NCI-H2107 (cell line): ENCODE measurements at places on chromosomes 1 and 21.

- no peak for DNase-seq
These were observed 4.1 kb upstream of the IRF2BP2 start for GRCh38 chr1:234614081-234614489.

DNA sequence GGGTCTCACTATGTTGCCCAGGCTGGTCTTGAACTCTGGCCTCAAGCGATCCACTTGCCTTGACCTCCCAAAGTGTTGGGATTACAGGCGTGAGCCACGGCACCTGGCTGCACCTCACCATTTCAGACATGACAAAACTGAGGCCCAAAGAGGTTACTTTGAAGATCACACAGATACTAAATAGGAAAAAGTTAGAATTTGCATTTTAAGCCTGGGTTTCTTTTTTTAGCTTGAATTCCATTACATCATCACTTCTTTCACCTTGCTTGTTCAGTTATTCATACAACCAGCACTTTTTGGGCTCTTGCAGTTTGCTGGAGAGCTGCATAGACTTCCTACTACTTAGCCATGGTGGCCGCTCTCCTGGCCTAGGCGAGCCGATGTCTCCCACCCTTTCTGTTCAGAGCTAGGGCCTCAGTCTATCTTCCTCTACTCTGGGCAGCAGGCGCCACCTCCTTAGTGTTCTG lies 16.3 kb upstream of the CD2 start:
- DNase-seq, result no peak

- no peak for DNase-seq
These were observed 8.6 kb upstream of the PIGV start for GRCh38 chr1:26779098-26779668.

DNA sequence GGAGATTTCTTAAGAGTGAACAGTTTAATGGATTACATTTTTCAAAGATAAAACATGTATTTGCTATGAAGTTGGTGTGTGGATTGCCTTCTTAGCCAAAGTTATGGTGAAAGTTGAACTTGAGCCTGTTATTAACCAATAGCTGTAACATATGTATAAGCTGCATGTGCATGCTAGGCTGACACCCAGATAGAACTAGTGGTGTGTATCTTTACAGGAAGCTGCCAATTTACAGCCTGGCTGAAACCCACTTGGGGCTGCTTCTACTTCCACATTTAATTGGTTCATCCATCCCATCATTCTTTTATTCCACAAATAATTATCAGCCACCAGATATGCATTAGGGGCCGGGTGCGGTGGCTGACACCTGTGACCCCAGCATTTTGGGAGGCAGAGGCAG lies 3.3 kb downstream of the PLA2G5 start:
- no peak for DNase-seq

GRCh38 chr1:59570524-59570923 lies 244.2 kb upstream of the HOOK1 start:
- peak; percentile 37 for DNase-seq

- DNase-seq, result no peak
These were observed 111.8 kb upstream of the ADAR start for GRCh38 chr1:154719586-154720327.

DNA sequence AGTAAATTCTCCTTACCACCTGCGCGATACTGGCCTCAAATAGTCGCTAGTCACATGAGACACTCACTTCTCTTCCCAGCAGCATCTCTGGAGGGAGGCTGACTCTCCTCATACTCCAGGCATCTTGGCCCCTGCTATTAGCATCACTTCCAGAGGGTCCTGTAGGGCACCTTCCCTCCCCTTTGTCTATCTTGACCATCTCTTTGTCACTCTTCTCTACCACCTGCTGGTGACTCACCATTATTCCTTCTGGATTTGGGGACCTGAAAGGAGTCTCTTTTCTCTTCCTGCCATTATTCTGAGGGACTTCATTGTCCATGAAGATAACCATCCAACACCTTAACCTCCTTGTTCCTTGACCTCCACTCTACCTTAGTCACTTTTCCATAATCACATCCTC lies 31.7 kb upstream of the GPR37L1 start:
- DNase-seq, result no peak

GRCh38 chr1:12662556-12662955 lies 18.7 kb downstream of the AADACL4 start:
- no peak for DNase-seq

- no peak for DNase-seq
These were observed 308.2 kb downstream of the DISC1 start for GRCh38 chr1:231934797-231935196.

DNA sequence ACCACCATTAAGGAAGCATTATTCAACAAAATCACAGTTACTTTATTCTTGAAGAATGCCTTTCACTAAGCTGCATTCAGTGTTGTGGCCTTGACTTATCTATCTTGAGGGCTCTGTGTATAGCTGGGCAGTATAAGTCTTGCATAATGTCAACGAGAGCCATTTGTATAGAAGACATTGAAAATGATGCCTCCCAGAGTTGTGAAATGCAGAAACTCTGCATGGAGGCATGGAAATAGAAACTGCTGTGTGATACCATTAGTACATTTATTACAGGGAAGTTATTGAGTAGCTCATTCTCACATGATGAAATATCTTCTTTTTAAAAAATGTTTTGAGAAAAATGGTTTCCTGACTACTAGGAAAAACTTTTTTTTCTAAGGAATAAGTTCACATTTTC lies 111.4 kb upstream of the SNX7 start:
- DNase-seq, result no peak

- no peak for DNase-seq
These were observed 5.9 kb downstream of the HCRTR1 start for GRCh38 chr1:31623365-31623764.

DNA sequence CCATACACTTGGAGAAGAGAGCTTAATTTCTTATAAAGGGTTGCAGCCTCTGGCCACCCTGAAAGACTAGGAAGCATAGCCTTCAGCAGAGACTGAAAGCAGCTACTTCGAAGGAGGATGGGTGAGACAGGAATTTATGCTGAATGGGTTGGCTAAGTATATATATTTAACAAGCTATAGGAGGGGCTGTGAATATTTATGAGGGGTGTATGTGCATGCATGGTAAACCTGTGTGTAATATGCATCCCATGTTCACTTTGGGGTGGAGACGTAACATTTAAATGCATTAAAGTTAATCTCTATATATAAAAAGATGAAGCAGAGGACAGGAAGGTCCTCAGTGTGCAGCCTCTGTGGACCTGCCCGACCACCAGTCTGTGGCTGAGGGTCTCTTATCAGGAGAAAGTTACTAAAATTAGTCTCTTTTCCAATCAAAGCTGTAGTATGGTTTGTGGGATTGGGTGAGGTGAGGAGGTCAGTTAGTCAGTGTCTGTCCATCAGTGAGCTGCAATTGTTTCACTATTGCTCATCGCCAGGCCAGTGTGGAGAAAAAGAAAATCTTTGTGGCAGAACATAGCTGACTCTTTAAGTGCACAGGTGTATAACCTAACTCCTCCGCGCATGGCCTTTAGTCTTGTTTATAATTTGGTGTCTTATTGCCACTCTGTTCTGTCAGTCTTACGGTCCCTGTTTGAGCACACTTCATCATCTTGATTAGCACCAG lies 35.4 kb upstream of the DSCAM start:
- DNase-seq, result no peak

GRCh38 chr1:2506007-2506860 lies 20.2 kb downstream of the PANK4 start:
- DNase-seq, result no peak

GRCh38 chr1:30258876-30259275 lies 464.5 kb downstream of the MATN1 start:
- no peak for DNase-seq

GRCh38 chr1:65477414-65478378 lies 57.2 kb downstream of the LEPR start:
- no peak for DNase-seq

DNA sequence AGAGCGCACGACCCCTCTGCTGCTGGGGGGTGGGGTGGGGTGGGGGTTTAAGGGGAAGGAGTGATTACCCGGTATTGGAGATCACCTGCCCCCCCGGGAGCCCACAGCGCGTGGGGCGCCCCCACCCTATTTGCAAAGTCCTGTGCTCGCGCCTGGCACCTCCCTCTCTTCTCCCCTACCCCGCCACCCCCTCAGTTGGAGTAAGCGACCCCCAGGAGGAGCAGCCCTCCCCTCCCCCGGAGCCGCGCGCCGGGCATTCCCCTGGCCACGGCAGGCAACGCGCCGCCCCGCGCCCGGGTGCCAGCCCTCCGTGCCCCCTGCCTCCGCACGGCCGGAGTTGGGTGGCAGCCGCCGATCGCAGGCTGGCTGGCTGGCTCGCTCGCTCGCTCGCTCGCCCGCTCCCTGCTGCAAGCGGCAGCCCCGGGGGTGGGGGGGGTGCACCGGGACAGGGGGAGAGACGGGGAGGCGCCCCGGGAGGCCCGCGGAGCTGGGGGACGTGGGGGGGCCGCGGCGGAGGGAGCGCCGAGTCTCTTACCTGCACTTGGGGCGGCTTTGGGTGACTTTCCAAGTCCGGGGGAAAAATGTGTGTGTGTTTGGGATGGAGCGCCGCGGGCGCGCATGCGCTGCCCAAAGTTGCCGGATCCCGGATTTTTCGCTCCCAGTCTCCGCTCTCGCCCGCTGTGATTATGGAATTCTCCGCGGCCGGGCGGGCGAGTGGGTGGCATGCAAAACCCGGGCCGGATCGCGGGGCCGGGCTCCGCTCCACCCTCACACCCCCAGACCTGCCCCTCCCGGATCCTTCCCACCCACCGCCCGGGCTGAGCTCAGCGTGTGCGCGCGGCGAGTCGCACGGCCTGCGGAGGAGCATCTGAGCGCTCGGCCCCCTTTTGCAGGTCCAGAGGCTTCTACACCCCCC lies at the start of gene CASZ1:
Gene CASZ1 (minus strand): TSS at position 618 of the 916 bp plus-strand sequence. CDS start 102,757 bp downstream, outside the sequence.
- DNase-seq, result peak; percentile 90

DNA sequence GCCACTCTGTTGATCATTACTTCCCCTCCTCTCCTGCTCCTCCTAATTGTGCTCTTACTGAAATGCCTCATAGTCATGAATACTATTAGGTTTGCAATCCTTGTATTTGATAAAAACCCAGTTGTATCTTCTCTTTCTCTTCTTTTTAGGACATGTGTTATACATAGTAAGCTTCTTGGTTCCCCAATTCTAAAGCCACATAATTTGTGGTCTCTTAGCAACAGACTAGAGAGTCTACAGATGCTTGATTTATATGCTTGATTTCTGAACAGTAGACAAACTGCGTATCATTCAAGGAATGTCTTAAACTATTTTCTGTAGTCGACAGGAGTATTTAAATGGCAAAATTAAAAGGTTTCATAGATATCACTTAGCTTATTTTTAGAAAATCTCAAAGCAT lies 1598.9 kb downstream of the PLA2G4A start:
- DNase-seq, result no peak

DNA sequence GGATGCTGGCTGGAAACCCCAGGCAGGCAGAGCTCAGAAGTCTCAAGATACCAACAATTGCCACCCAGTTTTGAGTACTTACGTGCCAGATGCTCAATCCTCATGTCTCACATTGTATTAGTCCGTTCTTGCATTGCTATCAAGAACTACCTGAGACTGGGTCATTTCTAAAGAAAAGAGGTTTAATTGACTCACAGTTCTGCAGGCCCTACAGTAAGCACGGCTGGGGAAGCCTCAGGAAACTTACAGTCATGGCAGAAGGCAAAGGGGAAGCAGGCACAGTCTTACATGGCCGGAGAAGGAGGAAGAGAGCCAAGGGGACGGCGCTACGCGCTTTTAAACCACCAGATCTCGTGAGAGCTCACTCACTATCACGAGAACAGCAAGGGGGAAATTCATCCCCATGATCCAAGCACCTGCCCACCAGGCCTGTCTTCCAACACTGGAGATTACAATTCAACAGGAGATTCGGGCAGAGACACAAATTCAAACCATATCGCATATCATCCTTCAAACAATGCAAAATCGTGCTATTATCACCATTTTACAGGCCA lies 58.0 kb downstream of the KAZN start:
- DNase-seq, result no peak

GRCh38 chr21:34945288-34945687 lies 103.8 kb downstream of the RUNX1 start:
- DNase-seq, result no peak

- no peak for DNase-seq
These were observed 95.0 kb downstream of the LAMC2 start for GRCh38 chr1:183281039-183281438.

GRCh38 chr1:32817159-32817814 lies at the start of the genes S100PBP and YARS1:
Gene S100PBP (plus strand): TSS chr1:32817653. CDS start chr1:32826100, 8,447 bp downstream.
Gene YARS1 (minus strand): TSS chr1:32817358. CDS start chr1:32817244, 114 bp downstream.
- peak; percentile 97 for DNase-seq

- DNase-seq, result no peak
These were observed 11.5 kb upstream of the C1orf53 start for GRCh38 chr1:197890936-197891335.

DNA sequence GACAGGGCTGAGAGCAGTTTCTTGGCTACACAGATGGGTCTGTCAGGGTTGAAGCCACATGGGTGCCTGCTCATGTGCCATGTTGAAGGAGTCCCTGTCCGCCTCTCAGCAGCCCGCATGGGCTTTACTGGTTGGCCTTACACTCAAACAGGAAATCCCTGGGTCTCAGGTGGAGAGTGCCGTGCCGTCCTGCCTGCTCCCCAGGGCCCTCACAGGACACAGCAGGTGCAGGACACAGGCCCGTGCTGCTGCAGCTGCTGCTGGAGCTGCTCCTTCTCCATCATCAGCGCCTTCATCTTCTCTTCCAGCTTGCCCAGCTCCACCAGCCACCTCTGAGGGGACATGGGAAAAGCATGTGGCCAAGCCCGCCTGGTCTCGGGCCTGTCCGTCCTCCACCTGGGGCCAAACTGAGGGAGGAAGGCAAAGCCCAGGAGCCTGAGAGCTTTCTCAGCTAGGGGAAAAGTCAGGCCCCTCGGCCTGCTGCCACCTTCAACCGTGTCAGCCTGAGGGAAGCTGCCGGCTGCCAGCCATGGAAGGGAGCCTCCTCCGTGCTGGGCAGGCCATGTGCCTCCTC lies 5.5 kb downstream of the SLFNL1 start:
- DNase-seq, result no peak

DNA sequence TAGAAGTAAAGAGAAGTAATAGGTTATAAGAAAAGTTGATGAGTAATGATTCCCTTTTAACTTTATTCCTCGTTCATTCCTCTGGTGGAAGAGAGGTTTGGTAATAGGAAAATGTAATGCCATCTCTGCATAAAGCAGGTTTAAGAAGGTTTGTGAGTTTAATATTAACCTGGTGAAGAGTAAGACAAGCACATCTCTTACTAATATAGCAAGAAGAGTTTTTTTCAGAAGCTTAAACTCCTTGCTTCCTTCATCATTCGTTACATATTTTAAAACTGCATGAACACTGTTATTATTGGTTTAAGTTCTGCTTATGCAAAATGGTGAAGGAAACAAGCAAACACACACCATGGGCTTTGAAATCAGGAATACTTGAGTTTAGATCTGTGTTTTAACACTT lies 9.2 kb upstream of the PLA2G4A start:
- no peak for DNase-seq

DNA sequence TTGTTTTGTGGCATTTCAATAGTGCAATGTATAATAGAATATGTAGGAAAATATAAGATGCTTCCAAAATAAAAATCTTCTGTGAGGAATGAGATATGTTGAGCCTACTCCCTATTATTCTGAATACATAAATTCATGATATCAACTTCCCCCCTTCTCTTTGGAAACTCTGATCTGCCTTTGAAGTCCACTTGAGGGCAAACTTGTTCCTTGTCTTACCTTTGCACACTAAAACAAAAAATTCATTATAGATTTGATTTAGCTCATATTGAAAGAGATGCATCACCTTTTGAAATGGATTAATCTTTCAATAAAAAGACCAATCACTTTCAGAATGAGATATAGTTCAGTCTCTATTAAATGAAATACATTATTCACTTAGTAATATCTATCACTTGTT lies 580.7 kb upstream of the ADGRL4 start:
- DNase-seq, result no peak
